ENCODE measurements at places on chromosomes 6 and 20.

- no peak for DNase-seq
Observed at GRCh38 chr20:49486064-49486463, 3.6 kb upstream of the KCNB1 start.

DNA sequence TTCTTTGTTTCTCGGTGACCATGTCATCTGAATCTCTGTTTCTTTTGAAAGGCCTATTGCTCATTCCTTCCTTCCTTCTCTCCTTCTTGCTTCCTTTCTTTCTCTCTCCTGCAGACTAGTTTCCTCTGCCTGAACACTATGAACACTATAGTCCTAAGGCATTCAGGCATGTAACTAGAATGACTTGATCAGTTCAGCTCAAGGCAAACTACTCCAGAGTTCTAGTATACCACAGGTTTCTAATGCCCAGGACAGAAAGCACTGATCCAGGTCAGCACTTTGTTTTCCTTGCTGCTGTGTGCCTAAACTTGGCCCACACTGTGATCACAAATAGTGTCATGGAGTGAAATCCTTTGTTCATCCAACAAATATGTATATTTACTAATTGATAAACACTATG, 324.1 kb upstream of the GJE1 start:
- DNase-seq: no peak

DNA sequence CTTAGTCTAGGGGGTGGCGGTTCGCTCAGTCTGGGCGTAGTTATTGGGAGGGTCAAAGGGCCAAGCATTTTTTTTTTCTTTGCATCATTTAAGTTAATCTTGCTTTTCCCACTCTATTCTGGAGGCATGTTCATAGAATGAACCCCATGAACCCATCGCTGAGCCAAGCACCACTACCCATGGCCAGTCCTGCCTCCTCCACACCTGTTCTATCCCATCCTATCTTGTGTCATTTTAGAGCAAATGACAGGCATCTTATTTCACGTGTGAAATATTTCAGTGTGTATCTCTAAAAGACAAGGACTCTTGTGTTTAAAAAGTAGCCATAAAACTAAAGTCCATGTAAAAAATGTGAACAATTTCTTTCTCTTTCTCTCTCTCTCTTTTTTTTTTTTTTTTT, 13.9 kb downstream of the SRC start:
- no peak for DNase-seq

- peak; percentile 53 for DNase-seq
Observed at GRCh38 chr6:111566873-111567517, 38.7 kb downstream of the TRAF3IP2 start.

GRCh38 chr20:56711018-56711417, 81.9 kb downstream of the TFAP2C start:
- peak; percentile 71 for DNase-seq

- DNase-seq: no peak
Observed at GRCh38 chr6:13558718-13559117, 15.7 kb upstream of the SIRT5 start.

- DNase-seq: peak; percentile 51
Observed at GRCh38 chr6:36820700-36821580, 18.3 kb downstream of the CPNE5 start.

DNA sequence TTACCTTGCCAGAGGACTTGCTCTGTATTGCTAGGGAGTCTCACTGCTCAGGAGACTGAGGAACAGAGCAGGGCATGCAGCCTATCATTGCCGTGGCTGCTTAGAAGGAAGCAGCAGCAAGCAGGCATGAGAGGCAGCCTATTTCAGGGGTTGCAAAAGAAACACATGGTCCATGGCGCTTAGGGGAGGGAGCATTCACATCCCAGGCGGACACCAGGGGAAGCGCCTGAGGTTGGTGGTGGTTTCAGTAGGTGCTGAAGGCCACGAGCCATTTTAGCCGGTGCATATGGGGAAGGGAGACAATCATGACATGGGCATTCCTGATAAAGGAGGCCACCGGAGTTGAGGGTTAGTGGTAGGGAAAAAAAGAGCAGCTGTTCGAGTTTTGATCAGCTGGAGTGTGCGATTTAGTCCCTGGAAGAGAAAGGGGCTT, 20.9 kb downstream of the FARS2 start:
- DNase-seq: no peak

GRCh38 chr6:38495518-38495917, 144.2 kb downstream of the BTBD9 start:
- no peak for DNase-seq

DNA sequence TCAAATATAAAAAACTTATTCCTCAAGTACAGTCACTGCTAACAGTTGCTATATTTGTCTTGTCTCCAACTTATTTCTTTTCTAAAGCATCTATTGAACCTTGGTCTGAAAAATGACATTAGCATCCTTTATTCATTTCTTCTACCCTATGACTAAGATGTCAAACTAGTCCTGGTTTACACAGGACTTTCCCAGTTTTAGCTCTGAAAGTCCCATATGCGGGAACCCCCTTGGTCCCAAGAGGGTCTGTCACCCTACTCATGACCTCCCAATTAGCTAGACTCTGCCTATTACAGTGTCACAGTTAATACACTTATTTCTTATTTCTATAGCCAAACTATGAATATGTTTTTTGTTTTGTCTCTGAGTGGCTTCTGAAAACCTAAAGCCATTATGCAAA, 37.1 kb downstream of the PLEKHG1 start:
- DNase-seq: no peak

- DNase-seq: peak; percentile 97
Observed at GRCh38 chr6:16766043-16766536, 4.8 kb upstream of the ATXN1 start.

DNA sequence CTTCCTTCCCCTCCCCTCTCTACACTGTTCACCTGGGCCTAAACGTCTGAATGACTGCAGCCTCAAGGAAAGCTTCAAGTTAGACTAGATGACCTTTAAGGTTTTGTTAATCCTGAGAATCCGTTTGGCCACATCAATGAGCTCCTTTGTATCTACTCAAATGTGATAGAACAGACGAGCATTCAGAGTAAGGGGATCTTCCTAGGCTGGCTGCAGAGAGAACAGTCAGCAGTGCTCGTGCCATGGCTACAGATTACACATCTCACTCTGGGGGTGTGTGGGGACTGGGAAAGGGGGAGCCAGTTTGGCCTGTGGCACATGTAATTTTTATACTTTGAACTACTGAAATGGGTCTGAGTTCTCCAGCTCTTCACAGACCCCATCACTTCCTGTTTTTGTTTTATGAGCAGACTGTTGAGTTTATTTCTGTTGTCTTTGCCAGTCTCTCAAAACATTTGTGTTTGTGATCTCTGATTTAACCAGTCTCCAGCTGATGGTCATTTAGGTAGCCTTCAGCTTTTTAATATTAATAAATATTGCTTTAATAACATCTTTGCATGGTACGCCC, 50.9 kb downstream of the KCNS1 start:
- no peak for DNase-seq

GRCh38 chr6:1641343-1641885, 31.7 kb downstream of the FOXC1 start:
- no peak for DNase-seq

GRCh38 chr6:121967631-121968030, 431.8 kb upstream of the HSF2 start:
- DNase-seq: no peak

DNA sequence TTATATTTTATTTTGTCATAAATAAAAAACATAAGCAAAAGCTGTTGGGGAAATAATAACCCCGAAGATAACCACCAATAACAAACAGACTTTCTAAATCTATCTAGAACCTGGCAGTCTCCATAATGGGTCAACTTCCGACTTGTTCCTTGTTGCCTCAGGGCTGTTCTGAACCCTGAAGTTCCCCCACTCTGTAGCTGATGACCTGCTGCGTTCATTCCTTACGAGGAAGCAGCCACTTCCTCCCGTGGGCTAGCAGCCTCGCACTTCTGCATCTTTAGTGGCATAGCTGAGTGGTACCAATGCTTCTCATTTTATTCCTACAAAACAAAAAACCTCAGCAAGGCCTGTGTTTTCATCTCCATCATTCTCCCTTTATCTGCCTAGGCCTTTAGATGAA, 103.0 kb downstream of the PLEKHG1 start:
- no peak for DNase-seq

GRCh38 chr20:9999645-10000044, 35.1 kb upstream of the ANKEF1 start:
- DNase-seq: no peak

DNA sequence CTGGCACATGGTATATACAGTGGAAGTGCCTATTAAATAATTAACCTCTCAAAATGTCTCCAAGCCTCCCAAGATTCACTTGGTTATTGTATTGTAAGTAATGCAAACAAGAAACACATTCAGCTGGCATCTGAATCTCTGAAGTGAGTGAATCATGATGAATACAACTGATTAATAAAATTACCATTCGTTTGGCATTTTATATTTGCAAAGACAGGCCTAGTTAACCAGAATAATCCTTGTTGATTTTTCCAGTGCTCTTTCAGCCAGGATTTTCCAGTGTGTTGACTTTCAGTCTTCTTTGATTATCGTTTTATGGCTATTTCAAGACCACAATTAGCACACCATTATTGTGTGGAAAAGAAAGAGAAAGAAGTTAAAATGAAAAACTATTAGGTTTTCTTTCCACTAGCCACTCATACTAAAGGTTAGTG, 20.3 kb downstream of the SLC22A2 start:
- DNase-seq: no peak

- DNase-seq: no peak
Observed at GRCh38 chr6:168080393-168081077, 1.5 kb upstream of the FRMD1 start.

DNA sequence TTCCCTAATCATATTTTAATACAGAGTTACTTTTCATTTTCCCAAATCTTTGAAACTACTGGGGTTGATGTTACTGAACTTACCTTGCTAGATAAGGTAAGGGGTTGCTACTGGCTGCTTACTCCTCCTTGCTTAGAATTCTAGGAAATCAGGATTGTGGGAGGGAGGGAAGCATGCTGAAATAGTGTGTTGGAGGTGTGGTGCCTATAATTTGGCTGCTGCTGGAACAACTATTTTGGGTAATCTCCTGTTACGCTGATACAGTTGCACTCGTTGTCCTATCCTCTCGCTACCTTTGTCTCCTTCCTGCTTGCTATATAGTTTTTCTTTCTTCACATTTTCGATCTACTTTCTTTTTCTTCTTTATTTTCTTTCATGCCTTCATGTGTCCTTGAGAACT, 83.7 kb downstream of the BMP2 start:
- no peak for DNase-seq

DNA sequence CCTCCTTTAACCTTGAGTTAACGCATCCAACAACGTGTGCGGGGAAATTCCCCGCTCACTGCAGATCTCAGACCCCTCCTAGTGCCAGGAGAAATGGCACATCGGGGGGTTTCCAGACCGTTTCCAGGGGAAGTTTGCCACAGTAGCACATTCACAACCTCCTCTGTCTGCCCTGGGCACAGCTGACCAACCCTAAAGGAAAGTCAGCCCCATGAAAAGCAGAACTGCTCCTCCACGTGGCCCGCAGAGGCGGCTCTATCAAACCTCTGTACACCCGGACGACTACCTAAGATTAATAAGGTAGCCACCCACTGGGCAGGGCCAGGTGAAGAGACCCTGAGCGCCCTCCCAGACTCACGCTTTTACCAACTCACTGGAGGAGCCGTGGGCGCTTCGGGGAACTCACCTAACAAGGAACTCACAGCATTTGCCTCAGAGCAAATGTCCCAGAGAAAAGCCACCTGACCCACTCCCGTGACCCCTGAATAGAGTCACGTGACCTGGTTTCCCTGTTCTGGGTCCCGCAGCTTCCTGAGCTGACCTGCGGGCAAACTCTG, 93.1 kb downstream of the PRND start:
- no peak for DNase-seq

DNA sequence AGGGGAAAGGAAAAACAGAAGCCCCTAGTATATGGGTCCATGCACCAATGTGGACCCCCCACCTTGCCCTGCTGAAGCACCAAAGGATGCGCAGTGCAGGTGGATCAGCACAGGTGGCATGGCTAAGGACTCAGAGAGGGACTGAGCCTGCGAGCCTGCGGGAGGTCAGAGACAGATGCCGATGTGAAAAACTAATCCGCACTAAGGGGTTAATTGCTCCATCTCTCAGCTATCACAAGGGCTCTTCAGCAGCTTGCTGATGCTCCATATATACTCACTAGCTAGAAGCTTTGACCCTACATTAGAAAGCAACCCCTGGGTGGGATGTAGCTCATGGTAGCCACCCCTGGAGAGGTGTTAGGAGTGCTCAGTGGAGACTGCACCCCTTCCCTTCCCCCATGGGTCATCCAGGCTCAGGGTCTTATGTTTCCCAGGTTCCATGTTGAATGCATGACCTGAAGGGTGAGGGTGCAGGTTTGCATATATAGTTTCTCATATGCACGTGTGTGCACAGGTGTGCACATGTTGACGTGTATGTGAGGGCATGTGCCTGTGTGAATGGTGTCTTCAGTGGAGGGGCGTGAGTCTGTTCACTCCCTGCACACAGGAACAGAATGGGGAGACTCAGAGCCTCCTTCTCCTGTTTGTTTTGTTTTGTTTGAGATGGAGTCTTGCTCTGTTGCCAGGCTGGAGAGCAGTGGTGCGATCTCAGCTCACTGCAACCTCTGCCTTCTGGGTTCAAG, 13.4 kb upstream of the IP6K3 start:
- no peak for DNase-seq

- peak; percentile 66 for DNase-seq
Observed at GRCh38 chr6:99520855-99521632, 5.8 kb upstream of the USP45 start.

DNA sequence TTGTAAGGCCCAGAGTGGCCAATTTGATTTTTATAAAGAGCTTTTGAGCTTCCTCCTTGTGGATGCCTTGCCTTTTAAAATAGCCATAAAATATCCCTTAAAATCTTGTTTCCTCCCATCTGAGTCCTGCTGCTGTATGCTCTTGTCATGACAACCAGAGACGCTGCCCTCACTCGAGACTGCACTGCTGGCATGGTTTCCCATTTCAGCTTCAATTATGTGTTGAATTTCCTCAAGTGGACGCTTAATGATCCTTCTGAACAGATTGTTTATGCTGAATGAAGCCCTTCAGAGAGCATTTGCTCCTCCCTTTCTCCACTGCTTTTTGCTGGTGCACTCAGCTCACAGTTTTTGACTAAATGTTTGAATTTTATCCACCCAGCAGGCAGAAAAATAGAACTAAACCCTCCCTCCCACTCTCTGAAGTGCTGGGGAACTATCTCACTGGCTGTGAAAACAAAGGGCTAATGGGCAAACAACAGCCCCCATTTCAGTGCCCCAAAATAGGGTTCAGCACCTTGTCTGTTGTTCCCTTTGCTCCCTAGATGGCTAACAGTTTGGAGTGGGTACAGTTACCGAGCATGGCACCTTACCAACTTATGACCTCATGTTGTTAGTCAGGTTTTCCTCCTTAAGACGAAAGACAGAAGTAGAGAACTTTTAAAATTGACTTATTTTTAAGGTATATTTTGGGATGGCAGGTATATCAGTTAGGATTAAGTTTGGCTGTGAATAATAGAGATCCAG, 45.5 kb upstream of the RNF8 start:
- peak; percentile 73 for DNase-seq

DNA sequence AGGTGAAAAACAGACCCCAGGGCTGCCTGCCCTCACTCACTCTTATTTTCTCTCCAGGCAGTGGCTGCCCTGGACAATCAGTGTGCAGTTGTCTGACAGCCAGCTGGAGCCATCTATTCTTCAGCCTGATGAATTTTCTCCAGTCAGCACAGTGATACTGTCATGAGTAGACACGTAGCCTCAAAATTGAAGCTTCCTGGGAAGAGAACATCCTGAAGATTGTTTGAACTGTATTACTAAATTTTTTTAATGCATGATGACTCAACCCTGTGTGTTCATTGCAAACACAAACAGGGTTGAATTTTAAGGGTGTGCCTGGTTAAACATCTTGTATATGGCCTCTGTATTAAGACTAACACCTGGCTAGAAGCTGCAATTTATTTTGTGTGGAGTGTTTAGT, 49.8 kb upstream of the STXBP5 start:
- DNase-seq: no peak

Data from astrocyte (in vitro differentiated cells and primary cell).